Activated gamma-delta T cell (primary cell): ENCODE measurements at places on chromosomes 16 and 17.

DNA sequence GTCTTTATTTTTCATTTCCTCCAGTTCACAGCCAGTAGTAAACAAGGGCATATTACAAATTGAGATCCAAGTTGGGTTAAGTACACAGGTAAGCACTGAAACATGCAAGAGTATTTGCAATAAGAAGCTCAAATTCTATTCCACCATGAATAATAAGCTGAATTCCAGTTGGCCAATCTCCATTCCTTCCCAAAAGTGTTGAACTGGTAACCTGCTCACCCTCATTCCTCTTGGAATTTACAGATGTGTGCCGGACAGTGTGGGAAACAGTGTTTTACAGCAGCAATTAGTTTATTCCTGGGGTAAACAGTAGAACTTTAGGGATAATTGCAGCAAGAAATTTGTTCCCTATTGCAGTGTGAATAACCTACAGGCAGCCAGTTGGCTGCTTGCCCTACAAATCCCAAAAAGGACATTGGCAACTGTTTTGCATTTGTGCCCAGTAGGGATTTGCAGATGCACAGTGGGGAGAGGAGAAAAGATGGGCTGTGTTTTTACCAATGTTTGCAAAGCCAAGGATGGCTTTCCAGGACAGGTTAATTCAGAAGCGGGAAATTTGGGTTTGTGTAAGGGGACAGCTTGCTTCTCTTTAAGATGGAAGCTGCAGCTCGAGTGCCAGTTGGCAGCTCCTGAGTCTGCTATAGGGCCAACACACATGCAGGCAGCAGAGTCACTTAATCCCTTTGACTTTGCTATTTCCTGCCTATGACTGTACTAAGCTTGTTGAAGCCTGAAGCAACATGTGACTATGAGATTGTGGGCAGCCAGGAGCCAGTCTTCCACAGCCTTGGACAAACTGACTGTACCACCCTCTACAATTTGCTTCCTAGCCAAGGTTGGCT, 318.9 kb downstream of the MAP2K6 start:
- no peak for DNase-seq

- no peak for DNase-seq
These were observed 179.2 kb downstream of the MAP2K6 start for GRCh38 chr17:69593716-69594115.

DNA sequence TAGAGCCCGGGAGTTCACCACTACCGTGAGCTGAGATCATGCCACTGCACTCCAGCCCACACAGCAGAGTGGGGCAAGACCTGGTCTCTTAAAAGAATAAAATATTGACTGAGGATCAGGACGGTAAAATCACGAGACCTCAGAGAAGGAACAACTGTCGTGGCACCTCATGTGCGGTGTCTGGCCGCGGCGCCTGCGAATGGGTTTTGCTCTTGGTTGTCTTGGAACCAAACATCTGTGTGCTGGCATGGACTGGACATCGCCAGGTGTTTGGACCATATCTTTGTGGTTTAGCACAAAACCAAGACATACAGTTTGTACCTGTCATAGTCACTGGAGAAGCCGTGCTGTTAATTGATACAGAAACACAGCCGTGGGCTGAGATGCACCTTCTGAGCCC, 212.9 kb upstream of the CHMP6 start:
- no peak for DNase-seq

- no peak for DNase-seq
These were observed 24.5 kb downstream of the C17orf67 start for GRCh38 chr17:56809106-56809819.

GRCh38 chr17:50289278-50289677, 15.0 kb downstream of the TMEM92 start:
- DNase-seq: no peak

DNA sequence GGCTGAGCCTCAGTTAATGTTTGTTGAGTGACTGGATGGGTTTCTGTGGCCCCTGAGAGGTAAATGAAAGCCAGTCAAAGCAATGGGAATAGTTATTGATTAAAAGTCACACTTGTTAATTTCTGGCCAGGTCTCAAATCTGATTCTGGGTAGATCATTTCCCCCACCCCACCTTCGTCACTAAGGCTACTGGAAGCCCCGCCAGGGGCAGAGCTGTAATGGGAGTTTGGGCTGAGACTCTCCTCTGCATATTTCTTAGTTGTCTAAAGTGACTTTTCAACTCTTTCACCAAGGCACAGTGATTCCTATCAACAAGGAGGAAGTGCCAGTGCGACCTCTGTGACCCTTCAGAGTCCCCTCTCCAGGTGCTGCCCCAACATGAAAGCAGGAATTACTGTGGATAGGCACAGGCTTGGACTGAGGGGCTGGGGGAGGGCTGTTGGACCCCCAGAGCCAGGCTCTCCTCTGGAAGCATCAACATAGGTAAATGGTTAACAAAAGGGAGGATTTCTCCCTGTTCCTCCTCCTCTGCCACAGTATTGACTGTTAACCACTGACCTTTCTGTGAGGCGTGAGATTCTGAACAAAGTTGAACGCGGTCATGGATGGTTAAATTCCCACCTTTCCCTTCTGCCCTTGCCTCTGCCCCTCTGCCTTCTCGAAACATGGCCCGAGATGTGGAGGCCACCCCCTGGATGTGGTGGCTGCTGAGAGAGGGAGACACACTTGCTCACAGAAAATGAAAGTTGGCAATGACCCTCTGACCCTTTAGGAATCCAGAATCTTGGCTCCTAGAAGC, 20.8 kb upstream of the TBX2 start:
- no peak for DNase-seq

DNA sequence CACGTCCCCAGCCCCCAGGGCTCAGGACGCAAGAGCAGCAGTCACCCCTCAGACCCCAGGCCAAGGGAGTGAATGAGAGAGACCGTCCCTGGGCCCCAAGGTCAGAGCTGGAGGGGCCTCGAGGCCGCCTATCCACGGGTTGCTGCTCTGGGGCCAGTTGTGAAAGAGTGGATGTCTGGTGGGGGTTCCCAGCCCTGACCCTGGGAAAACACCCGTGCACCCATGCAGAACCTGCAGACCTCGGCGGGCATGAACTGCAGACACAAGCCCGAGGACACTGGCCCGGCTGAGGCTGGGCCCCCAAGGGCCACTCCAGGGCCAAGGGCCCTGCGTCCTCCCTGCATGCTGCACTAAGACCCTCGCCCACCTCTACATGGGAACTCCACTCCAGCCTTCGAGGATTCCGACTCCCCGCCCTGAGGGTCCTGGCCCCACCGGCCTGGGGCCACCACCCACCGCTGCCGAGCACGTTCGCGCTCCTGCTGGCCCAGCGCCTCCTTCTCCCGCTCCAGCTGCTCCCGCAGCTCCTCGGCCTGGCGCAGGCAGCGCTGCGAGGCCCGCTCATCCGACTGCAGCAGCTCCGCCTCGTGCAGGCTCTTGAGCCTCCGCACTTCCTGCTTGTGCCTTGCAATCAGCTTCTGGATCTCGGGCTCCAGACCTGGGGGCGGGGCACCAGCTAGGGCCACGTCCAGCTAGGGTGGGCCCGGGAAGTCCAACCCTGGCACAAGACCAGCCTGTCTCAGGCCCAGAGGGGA, 27.6 kb upstream of the AATK start:
- no peak for DNase-seq

DNA sequence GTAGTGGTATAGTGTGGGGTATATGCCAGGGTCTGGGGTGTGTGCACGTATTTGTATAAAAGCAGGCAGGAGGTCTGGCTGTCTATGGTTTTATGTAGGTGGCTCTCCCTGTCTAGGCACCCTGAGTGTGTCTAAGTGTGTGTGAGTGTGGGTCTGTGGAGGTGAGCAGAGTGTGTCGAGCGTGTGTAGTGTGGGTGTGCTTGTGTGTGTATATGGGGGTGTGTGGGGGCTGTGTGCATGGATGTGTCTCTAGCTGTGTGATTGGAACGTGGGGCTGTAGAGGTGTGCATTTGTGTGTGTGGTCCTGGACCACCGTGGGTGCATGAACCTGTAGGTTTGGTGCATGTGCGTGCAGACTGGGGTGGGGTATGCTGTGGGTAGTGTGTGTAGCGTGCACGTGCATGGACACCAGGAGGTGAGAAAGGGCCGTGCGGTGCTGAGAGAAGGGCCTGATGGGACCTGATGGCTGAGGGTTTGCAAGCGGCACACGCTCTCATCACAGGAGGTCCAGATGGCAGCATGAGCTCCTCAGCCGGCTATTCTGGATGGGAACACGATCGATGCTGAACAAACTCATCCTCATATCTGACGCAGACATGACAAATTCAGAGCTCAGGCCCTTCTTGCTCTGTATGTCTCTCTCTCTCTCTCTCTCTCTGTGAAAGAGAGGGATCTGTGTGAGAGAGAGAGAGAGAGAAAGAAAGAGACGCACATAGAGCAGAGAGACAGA, 27.7 kb downstream of the SPACA3 start:
- no peak for DNase-seq

- peak; percentile 75 for DNase-seq
These were observed at the start of gene NUDT7 for GRCh38 chr16:77722309-77723107. TSS of gene NUDT7 (plus strand) at chr16:77722514. CDS start at chr16:77722583, 69 bp downstream.

DNA sequence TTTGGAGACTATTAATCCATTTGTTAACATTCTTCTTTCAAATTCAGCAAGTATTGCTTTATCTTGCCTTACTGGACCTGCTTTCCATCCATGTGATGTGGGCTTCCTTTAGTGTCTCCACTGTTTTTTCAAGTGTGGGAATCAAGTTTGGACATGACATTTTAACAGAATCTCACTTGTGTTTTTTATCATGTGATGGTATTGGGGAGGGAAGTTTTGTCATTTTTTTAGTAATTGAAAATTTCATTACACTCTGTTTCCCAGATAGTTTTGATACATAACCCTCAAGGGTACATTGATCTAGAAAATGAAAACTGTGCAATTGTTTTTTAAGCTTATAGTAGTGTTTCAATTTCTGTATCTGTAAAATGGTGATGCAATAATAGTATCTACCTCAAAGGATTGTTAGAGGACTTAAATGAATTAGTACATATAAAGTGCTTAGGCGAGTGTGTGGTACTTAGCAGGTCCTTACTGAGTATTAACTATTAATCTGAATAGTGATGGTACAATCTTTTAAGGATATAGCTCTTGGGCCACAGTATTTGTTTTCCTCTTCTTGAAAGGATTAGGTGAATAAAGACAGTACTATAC, 27.3 kb downstream of the AATF start:
- no peak for DNase-seq

DNA sequence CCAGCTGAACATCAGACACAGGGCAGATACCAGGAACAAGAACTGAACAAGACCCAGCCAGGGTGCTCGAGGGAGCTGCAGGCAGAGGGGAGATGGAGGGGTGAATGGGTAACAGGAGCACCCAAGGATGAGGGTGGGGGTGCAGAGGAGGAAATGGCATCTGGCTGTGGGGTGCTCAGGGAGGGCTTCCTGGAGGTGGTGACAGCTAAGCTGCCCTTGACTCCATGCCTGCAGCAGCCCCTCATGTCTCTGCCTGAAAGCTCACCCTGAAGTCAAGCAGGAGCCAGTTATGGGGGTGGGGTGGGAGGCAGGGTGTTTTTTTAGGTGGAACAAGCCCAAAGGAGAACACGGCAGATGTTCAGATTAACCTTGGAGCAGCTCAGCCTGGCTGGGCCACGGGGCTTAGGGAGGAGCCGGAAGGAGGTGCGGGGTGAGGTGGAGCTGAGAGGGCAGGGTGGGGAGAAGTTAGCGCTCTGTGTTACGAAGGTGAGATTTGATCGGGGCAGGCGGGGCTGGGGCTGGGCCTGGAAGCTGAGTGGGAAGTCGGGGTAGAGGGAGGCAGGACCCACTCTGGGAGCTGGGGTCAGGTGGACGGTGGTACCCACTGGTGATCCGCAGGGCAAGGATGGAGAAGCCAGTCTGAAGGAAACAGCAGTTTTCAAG, 143.0 kb downstream of the ENGASE start:
- no peak for DNase-seq

GRCh38 chr16:57770361-57770760, 31.9 kb downstream of the KIFC3 start:
- DNase-seq: no peak

GRCh38 chr17:61015966-61016365, 338.3 kb downstream of the BCAS3 start:
- DNase-seq: no peak

GRCh38 chr17:80946449-80946848, 45.2 kb upstream of the CHMP6 start:
- no peak for DNase-seq

DNA sequence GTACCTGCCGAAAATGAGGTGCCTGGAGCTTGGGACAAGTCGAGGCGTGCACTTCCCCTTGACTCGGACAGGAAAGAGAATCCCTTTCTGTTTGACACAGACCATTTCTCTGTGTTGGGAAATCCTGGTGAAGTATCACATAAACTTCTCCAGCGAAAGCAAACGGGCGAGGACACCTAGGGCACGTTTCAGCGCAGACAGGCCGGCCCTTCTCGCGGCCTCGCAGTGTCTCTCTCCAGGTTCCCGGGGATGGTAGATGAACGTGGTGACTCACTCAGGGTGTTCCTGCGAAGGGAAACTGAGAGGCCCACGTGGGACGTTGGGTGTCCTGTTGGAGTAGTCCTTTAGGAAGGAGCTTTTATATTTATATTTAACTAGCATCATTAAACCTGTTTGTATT, 36.3 kb upstream of the ZNF750 start:
- DNase-seq: no peak

- no peak for DNase-seq
These were observed 204.3 kb downstream of the RAB11FIP4 start for GRCh38 chr17:31595666-31596381.

GRCh38 chr16:57807968-57808528, 5.8 kb upstream of the KIFC3 start:
- peak; percentile 47 for DNase-seq

DNA sequence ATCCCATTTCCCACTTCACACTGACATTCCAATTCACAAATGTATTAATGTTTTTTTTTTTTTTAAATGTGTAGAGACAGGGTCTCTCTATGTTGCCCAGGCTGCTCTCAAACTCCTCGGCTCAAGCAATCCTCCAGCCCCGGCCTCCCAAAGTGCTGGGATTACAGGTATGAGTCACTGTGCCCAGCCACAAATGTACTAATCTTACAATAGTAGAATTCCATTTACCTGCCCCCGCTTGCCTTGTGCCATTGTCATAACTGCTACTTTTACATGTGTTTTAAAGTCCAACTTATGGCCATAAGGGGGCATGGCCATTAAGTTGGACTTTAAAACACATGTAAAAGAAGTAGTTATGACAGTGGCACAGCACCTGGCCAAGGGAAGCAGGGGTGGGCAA, 4.6 kb downstream of the MMP28 start:
- no peak for DNase-seq

GRCh38 chr17:50954641-50955121, 88.5 kb upstream of the TOB1 start:
- no peak for DNase-seq

- no peak for DNase-seq
These were observed 247.1 kb downstream of the HAPSTR1 start for GRCh38 chr16:9338510-9338909.

GRCh38 chr17:27651411-27652345, 20.7 kb downstream of the LGALS9 start:
- DNase-seq: no peak

GRCh38 chr17:41177727-41178271, at the start of gene KRTAP4-2:
TSS of gene KRTAP4-2 (minus strand) at chr17:41178221. CDS start at chr17:41178164, 57 bp downstream.
- DNase-seq: no peak
